ENCODE measurements at places on chromosomes 5 and 9.

DNA sequence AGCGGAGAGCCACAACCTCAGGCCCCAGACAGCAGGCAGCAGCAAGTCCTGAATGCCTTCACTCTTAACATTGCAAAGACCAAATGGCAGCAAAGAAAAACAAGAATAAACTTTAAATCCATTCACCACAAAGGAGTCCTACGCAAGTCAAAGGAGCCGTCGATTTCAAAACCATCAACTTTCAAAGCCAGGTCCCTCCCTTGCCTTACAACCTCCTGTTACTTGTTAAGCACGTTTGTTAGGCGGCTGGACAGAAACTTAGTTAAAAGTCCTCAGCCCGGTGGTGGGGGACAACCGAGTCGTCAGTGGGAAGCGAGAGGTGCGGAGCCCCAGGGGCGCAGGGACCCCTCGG, 938 bp downstream of the LPAR1 start:
- DNase-seq = no peak

GRCh38 chr9:137673886-137674285, 55.1 kb downstream of the EHMT1 start:
- DNase-seq = no peak

- DNase-seq = no peak
These were observed 63.3 kb upstream of the GRAMD2B start for GRCh38 chr5:126359884-126360283.

- no peak for DNase-seq
These were observed 17.2 kb upstream of the MLANA start for GRCh38 chr9:5873439-5873838.

DNA sequence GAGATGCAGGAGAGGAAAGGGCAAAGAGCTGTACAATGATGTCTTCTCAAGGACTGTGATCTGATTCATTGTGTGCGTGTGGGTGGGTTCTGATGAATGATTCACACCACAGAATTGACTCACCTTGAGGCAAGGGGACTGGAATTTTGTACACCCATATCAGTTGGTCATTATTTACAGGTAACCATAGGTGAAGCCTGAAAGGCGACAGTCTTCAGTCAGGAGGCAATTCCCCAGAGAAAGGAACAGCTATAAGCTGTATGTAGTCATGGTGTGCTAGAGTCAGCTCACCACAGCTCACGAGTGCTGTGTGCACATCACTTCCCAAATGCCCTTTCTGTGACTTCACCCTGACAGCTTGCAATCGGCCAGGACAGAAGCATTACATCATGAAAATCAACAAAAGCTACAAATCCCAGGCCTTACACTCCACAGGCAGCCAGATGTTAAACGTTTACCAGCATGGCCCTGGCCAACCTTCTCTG, 87.6 kb upstream of the RPS23 start:
- DNase-seq = no peak

Data from activated CD8-positive, alpha-beta memory T cell treated with anti-CD3 and anti-CD28 coated beads for 1 hour (primary cell).